ENCODE measurements at places on chromosomes 3 and 15.
A peak's percentile ranks its signal among the peaks of the same experiment; 100 is the strongest.

- no peak for DNase-seq
These were observed 268.0 kb downstream of the NAALADL2 start for GRCh38 chr3:175127075-175127662.

DNA sequence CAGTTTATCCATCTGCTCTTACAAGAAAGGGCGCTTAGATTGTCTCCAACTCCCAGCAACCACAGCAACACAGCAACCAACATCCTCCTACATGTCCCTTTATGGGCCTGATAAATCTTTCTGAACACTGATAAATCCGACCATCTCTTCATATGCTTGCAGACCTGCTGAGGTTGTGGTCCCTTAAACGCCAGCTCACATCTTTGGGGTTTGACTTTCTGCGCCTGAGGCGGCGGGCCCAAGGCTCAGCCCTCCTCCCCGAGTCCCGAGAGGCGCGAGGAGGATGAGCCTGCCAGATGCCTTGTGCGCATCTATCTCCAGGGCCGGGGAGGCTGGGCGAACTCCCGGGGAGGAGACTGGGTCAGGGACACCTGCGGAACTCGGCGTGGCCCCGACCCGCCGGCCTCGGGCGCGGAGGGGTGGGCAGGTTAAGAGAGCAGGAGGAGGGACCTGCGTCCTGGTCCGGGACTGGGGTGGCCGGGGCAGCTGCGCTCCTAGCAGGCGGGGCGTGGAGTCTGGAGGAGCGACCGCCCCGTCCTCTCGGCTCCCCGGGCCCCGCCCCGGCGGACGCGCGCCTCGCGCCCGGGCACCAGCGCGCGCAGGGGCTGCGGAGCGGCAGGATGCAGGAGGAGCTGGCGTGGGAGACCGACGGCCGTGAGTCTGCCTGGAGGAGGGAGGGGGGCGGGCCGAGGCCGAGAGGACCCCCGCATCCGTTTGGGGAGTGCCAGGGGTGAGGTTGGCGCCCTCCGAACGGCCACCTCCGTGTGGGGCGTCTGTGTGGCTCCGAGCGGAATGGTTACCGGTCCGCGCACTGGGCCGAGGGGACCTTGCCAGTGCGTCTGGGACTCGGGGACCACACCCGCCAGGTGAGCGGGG, at the start of gene ANKDD1A:
Gene ANKDD1A (plus strand): TSS at position 592 of the 876 bp plus-strand sequence. CDS start 29 bp downstream, at position 621.
- DNase-seq: peak; percentile 42

DNA sequence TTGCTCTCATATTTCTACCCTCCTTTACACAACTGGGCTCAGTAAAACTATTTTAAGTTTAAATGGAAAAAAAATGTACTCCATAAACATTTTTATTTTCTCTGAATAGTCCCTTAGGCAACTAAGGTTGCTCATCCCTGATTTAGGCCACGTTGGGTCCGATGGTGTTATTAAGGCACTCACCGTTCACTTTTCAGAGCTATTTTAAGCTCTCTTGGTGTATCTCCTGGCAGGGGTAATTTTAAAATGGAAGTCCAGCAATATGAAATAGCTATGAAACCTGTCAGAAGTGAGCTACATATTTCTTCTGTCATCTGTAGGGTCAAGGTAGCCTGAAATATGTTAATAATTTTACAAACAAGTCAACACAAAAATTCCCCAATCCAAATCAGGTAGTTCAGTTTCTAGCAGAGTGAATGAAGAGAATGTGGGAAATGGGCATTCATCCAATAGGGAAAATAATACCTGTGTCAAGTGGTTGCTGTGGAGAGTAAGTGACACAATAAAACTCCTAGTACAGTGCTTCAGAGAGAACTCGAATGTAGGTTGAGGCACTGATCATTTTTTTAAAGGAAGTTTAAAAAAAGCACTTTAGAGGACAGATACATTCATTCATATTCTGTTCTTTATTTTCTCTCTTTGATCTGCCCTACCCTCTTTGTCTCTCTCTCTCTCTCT, 209.3 kb upstream of the FEZF2 start:
- DNase-seq: no peak

DNA sequence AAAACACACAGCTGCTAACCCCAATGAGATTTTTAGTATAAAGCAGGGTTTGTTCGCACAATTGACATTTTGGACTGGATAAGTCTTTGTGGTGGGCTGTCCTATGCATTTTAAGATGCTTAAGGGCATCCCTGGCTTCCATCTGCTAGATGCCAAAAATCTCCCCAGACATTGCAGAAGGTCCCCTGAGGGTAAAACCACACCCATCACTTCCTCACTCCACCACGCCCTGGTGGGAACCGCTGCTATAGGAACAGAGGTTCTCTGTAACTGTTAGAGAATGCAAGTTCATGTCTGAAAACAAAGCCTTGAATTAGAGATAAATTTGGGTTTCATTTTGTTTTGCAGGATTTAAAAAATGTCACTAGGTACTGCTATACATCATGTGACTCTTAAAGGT, 67.7 kb downstream of the ARHGEF26 start:
- DNase-seq: peak; percentile 86

GRCh38 chr3:61199843-61200242, 51.4 kb downstream of the FHIT start:
- DNase-seq: no peak

GRCh38 chr3:183823963-183824362, 1.4 kb downstream of the MAP6D1 start:
- no peak for DNase-seq

DNA sequence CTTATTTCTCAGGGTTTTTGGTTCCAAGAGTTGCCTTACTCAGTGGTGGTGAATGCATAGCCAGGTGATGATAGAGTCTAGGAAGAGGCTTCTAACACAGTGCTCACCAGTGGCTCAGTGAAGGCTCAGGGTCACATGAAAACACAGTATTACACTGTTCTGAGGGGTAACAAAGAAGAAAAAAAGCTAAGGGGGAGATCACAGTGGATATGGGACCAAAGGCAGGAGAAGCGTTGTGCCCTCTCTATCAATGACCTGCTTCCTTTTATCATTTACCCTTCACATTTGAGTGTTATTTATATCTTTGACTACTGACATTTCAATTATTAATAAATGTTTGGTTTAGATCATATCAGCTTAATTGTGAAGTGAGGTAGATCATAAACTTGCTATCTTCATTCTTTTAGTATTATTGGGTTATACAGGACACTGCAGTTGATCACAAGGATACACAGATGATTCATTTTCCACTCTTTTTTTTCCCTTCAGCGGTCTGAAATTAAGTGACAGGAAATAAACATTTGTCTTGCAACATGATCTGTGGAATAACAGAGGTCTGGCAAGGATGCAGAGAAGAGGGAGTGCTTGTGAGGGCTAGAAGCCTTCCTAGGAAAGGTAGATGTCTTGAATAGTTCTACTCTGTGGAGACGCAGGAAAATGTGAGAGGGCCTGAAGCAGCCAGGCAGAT, 171.7 kb downstream of the C3orf38 start:
- no peak for DNase-seq

DNA sequence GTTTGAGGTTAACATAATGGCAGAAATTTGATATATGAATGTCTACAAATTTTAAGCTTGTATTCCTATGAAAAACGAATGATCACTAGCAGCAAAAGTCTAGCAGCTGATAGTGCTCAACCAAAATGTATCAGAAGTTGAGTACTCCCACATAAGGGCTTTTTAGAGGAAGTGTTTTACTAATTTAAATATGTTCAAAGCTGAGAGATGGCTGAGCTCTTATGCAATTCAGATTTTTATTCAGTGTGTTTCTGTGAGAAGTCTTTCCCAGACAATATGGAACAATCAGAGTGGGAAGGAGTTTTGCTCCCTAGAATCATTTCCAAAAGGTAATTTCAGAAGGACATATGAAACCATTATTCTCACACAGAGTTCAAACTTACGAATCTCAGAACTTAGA, 327.0 kb downstream of the ZPLD1 start:
- DNase-seq: no peak

GRCh38 chr15:27752691-27753090, 346.4 kb downstream of the OCA2 start:
- no peak for DNase-seq

- DNase-seq: no peak
These were observed 26.2 kb downstream of the CRTAP start for GRCh38 chr3:33139996-33140395.

DNA sequence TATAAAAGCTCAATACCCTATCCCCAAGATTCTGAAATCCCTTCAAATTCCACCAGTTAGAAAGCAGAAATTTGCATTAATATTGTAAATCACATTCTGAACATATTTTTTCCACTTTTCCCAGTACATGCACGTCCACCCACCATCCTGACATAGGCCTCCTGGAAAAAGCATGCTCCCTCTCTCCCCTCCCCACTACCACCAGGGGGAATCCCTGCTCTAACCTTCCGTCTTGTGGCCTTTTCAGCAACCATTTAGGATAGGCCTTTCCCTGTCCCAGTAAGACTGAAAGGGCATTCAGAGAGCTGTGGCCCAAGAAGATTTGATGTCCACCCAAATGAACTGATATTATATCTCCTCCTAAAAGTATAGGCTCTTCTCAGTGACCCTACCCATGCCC, 182.1 kb downstream of the ARRDC4 start:
- peak; percentile 50 for DNase-seq

DNA sequence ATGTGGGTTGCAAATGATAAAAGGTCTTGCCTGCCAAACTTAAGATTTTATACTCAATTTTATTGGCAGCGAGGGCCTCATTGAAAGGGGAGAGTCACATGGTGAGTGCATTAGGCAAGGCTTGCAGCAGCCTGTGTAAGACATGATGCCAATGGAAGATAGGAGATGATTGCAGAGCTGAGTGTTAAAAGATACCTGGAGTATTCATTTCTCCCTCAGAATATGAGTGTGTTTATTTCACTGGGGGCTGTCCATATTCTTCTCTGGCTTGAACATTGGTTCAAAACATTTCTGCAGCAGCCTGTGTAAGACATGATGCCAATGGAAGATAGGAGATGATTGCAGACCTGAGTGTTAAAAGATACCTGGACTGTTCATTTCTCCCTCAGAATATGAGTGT, 165.2 kb upstream of the NUDT16 start:
- DNase-seq: no peak

DNA sequence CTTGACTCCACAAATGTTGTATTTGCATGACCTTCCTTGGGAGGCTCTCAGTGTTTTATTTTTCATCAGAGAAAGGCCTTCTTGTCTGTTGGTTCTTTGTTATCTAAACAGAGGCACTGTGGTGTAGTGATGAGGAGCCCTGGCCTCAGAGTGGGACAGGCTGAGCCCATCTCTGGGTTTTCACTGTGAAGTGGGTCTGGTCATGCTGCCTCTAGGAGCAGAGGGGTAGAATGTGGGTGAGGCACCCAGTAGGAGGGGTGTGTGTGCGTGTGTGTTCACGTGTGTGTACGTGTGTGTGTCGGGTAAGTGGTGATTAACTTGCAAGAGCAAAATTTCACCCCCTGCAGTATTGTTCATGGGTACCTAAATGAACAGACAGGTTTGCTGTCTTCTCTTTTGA, 14.4 kb downstream of the KLF13 start:
- no peak for DNase-seq

GRCh38 chr3:58006661-58007060, 1.6 kb upstream of the FLNB start:
- no peak for DNase-seq

DNA sequence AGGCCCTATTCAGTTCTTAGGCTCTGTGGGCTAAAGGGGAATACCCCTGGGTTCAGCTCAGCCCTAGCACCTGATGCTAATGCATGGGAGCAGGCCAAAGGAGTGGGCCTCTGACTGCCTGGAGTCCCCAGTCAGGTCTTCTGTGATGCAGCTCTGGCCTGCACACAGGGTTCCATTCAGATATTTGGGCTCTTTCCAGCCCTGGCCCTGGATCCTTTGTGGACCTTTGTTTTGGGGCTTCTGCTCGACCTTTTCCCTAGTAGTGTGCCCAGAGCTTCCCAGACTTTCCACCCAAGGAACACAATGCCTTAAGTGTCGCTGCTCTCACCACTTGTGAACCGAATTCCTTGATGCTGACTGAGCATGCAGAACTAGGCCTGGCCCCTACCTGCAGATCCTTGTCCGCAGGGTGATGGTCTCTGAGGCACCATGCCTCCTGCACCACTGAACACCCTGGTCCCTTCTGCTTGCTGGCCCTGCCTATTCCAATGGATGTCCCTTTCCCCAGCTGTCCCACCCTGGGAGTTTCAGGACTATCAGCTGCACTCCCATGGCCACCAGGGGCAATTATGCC, 5.1 kb downstream of the SEC13 start:
- DNase-seq: no peak

DNA sequence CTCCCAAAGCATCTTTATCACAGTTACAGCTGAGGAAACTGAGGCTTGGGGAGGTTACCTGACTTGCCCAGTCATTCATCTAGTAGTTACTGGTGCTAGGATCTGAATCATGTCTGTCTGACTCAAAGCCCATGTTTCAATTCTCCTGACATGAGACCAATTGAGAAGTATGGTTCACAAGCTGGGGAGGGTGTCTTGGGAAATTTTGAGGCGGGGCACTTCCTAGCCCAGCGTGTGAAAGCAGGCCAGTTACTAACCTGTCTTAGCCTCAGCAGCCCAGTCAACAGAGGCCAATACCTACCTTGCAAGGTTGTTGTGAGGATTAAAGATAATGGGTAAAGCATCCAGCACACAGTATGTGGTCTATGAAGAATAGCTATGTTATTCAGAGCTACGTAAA, 37.0 kb downstream of the CLDN18 start:
- DNase-seq: no peak

- no peak for DNase-seq
These were observed 1.4 kb downstream of the TOMM70 start for GRCh38 chr3:100399341-100400071.

- DNase-seq: peak; percentile 77
These were observed 217.3 kb downstream of the ZIC4 start for GRCh38 chr3:147189016-147189415.

DNA sequence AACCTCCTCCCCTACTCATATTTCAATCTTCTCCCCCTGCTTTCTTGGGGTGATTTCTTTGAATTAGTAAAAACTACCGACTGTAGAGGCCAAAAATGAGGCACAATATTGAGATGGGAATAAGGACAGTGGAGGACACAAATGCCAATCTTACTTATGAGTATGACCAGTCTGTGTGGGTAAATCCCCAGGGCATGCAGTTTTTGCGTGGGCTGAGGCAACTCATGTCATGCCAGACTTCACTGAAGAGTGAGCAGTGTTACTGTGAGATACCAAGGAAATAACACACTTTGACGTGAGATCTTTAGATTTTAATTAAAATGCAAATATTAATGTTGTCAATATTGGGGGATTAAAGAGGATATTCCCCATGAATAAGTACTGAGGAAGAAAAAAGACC, 254.3 kb upstream of the ICE2 start:
- no peak for DNase-seq

- DNase-seq: no peak
These were observed 84.3 kb upstream of the ZNF385D start for GRCh38 chr3:21835264-21835663.
